ENCODE measurements at places on chromosomes 5 and 9.

DNA sequence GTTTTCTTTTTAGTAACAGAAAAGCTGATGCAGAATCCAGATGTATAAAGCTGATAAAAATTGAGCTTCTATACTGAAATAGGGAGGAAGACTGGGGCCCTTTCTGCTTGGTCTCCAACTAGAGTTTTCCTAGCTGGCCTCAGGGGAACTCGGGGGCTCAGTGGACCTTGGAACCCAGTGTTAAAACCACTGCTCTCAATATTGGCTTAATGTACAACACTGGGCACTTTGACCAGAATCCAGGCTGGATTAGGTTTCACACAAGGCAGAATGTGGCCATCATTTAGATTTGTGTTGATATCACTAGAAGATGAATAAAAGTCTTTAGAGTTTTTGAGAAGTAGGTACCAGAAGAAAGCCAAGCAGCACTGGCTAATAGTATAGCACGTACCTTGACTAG lies 114.7 kb downstream of the GDNF start:
- DNase-seq = no peak

- peak; percentile 74 for DNase-seq
Measured at GRCh38 chr9:88988796-88989641, 2.2 kb upstream of the S1PR3 start.

- no peak for DNase-seq
Measured at GRCh38 chr5:53438486-53439472, 41.6 kb upstream of the FST start.

GRCh38 chr5:58582803-58583491 lies at the start of gene RAB3C:
RAB3C (plus strand) TSS chr5:58583075; CDS start chr5:58583209, 134 bp downstream.
- peak; percentile 84 for DNase-seq

DNA sequence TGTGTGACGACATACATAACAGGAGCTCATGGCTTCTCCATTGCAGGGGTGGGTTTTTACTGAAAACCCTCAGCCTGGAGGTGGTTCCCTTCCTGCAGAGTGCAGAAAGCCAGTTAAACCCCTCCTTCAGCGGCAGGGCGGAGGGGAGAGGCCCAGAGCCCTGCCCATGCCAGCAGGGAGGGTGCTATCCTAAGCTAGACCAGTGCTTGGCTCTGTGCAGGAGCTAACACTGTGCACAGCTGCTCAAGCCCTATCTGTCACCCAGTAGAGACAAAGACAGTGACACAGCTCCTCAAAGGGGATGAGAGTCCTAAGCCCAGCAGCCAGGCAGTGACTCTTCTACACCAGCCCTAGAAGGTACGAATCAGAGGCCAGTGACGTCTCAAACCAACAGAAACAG lies 70.0 kb upstream of the ZSWIM6 start:
- no peak for DNase-seq

- DNase-seq = no peak
Measured at GRCh38 chr9:127828262-127829031, 25.8 kb downstream of the FPGS start.

DNA sequence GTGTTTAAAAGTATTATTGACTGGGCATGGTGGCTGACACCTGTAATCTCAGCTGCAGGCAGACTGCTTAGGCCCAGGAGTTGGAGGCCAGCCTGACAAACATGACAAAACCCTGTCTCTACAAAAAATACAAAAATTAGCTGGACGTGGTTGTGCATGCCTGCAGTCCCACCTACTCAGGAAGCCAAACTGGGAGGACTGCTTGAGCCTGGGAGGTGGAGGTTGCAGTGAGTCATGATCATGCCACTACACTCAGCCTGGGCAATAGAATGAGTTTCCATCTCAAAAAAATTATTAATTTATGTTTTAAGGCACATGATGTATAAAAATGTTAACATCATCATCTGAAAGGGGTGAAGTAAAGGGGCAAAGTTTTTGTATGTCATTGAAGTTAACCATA lies 49.7 kb upstream of the FNIP1 start:
- no peak for DNase-seq

DNA sequence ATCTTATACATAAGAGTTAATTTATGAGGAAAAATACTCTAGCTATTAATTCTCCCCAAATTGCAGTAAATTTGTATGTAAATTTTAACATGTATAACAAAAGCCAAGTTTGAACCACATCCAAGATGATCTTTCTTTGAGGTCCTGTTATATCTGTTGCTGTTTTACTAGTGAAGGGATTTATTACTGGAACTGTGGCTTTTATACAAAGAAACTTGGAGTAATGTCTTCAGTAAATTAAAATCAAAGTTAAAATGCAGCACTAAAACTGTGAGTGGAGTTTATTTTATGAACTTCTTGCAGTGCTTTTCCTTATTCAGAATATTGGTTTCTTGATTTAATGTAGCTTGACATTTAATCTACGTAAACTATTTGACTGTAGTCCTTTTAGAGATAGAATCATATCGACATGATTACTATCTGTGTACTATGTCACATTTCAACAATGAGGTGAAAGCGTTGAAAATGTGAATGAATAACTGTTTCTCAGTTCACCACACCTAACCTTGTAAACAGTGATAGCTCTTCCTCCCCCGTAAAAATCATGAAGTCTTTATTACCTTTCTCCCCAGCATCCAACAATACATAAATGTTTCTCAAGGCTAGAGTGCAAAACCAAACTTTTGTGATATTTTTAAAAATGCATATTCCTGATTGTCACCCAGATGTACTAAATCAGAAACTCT lies 53.2 kb upstream of the ISOC1 start:
- no peak for DNase-seq
